ENCODE measurements at places on chromosomes 11 and 22. TPM values are rescaled to one million over a fixed set of nuclear protein-coding genes. Genes with fewer than 3 reads are reported as not detected.

The OLFML1 gene
- 0.18 TPM for total RNA-seq

GRCh38 chr11:67649634-67650510, 658 bp downstream of the ACY3 start:
- no peak overlapping the region for H3K27ac ChIP-seq
- peaks cover 4% of the 10 kb centered on the region for H3K4me1 ChIP-seq
- H3K27me3 ChIP-seq, result no peaks in the 10 kb centered on the region

The KRTAP5-7 gene
- total RNA-seq, result 0.11 TPM

The NAALAD2 gene
- total RNA-seq, result 3.7 TPM

- H3K27ac ChIP-seq, result no peak overlapping the region
- H3K36me3 ChIP-seq, result no peaks in the 10 kb centered on the region
- DNase-seq, result no peak
- peaks cover 2% of the 10 kb centered on the region for H3K4me1 ChIP-seq
Observed at GRCh38 chr11:105148241-105148640, 8.7 kb upstream of the CARD18 start.

DNA sequence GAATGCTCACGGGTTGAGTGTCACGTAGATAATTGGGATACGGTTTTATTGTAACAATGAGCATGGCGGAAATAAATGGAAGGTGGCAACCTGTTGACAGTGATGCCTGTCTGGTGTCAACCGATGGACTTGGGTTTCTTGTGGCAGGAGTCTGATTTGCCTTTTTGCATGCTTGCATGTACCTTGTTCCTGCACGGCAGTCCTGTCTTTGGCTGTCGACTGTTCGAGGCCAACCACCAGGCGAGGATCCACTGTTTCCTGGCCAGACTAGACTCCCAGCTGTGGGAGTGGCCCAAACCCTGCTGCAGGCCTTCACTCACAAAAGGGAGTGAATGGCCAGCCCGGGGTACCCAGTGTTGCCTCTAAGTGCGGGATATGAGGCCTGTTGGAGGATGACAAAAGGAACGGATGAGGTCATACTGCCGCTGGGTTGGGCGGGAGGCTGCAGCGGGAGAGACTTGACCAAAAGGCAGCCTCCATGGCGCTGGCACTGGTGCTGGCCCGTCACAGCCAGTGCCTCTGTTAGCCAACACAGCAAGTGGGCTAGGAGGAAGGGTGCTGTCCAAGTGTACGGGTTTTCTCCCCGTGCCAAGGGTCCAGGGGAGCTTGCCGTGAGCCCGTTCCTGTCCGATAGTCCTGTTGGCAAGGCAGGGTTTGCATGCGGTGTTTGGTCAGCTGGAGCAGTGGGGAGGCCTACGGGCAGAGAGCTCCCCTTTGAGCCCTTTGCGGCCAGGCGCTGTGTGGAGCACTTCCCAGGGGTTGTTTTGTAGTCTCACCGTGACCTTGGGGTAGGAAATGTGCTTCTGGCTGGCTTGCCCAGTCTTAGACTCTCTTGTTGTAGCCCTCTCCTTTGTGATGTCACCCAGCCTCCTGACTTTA, 974 bp downstream of the DGCR8 start:
- peak overlapping the region; percentile 91 for H3K4me3 ChIP-seq
- H3K4me1 ChIP-seq, result peaks cover 41% of the 10 kb centered on the region
- peaks cover 10% of the 10 kb centered on the region for H3K36me3 ChIP-seq
- peak overlapping the region; percentile 90 for H3K27ac ChIP-seq
- no peaks in the 10 kb centered on the region for H3K27me3 ChIP-seq

DNA sequence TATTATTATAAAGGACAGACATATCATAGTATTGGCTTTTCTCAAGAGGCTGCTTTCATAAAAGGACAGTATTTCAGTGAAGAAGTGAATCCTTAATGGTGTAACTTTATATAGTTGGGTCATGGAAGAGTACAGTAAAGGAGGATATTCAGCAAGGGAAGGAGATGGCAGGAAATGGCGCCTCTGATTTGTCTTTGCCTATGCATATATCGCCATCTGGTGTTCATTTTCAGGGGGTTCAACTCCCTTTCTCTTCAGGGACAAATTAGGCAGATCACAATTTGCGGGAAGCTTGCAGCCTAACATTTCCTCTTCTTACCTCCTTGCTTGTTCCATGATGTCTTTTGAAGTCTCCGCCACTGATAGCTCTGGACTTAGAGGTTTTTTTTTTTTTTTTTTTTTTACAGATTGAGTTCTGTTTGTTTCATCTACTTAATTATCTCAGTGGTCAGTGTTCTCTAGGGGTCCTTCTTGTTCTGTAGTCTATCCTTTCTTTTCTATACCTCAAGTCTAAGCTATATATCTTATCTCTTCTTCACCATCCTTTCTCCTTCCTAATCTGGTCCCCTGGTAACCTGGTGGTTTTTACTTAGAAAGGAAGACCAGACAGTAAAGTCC, 21.8 kb upstream of the RRM1 start:
- H3K27ac ChIP-seq, result no peak overlapping the region
- no peaks in the 10 kb centered on the region for H3K36me3 ChIP-seq
- H3K27me3 ChIP-seq, result peaks cover 8% of the 10 kb centered on the region
- H3K4me1 ChIP-seq, result no peaks in the 10 kb centered on the region

- H3K27ac ChIP-seq, result no peak overlapping the region
- no peak for DNase-seq
- H3K4me3 ChIP-seq, result no peak overlapping the region
- no peaks in the 10 kb centered on the region for H3K27me3 ChIP-seq
- H3K36me3 ChIP-seq, result no peaks in the 10 kb centered on the region
Observed at GRCh38 chr11:13944911-13945425, 17.6 kb upstream of the SPON1 start.

DNA sequence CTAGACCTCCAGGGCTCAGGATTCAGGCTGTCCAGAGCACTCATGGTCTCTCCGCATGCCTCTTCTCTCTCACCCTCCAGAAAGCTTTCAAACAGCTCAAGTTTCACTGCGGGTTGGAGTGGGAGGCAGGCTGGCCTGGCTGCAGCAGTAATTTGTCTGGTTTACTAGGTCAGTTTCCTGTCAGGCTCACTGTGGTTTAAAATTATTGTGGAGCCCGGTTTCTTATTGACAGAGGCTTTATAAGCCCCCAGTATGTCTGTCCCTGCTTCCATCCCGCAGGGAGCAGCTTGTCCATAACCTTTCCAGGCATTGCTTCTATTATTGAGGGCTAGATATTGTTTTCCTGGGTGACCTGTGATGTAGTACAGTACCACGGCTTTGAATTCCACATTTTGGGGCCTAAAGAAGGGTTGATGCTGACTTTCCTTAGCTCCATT, 235.3 kb upstream of the SORL1-AS1 start:
- H3K4me1 ChIP-seq, result peaks cover 27% of the 10 kb centered on the region
- H3K27me3 ChIP-seq, result no peaks in the 10 kb centered on the region
- H3K4me3 ChIP-seq, result no peak overlapping the region
- no peaks in the 10 kb centered on the region for H3K36me3 ChIP-seq

The OR51M1 gene
- total RNA-seq, result not detected

DNA sequence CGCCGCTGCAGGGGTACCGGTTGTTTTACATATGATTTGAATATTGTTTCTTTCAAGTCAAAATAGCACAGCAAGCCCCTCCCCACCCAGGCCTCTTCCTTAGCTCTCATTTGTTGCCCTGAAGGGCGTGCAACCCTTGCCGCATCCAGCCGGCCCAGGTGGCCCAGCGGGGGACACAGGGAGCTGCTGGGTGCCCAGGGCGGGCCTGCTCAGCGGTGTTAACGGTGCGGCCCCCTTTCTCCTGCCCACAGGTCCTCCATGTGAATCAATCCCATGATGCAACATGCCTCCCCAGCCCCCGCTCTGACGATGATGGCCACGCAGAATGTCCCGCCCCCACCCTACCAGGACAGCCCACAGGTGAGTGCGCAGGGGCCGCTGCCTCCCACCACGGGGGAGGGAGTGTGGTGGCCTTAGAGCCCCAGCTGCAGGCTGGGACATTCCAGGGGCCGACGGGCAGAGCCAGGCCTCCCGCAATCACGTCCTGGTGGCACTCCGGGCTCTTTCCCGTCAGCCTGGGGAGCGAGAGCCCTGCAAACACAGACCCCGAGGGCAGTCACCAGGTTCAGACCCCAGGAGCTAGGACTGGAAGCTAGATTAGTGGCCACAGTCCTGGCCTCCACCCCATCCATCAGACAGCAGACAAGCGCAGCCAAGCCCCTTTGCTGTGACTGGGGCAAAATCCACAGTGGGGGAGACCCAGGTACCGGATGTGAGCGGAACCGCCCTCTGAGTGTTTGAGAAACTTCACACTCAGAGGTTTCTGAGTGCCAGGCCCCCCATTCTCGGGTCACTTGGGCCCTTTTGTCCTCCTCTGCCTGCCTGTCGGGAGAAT, 144.8 kb downstream of the FEZ1 start:
- H3K27ac ChIP-seq, result no peak overlapping the region
- DNase-seq, result peak; percentile 23
- H3K4me1 ChIP-seq, result peaks cover 33% of the 10 kb centered on the region

The RFPL2 gene
- 0.48 TPM for total RNA-seq

Measured in WTC11 (cell line).